ENCODE measurements at places on chromosomes 3 and 15. TPM values are rescaled to one million over a fixed set of nuclear protein-coding genes. Genes with fewer than 3 reads are reported as not detected.

DNA sequence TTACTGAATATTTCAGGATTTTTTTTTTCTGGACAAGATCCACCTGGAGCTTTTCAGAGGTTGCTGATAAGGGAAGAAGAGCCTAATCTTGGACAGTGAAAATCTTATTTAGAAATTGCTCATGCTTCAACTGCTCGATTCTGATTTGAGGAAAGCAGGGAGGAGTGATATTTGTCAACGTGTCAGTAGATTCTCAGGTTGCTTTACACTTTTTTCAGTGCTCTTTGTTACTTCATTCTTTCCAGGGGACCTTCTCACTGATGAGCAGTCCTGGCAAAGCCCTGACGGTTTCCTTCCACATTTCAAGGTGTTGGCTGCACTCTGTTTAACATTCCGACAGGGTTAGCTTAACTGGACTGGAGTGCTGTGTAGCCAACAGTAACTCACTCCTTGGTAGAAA is 24.1 kb upstream of the RARB start:
- DNase-seq, result no peak

DNA sequence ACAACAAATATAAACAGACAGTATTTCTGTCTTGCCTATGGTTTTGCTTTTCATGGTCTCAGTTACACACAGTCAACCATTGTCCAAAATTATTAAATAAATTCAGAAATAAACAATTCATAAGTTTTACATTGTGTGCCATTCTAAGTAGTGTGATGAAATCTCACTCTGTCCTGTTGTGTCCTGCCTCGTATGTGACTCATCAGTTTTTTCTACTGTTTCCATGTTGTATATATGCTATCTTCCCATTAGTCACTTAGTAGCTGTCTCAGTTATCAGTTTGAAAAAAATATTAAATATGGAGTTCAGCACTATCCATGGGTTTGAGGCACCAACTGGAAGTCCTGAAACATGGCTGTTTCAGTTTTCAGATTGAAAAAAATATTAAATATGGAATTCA is 282.4 kb upstream of the GRM7 start:
- DNase-seq, result no peak

DNA sequence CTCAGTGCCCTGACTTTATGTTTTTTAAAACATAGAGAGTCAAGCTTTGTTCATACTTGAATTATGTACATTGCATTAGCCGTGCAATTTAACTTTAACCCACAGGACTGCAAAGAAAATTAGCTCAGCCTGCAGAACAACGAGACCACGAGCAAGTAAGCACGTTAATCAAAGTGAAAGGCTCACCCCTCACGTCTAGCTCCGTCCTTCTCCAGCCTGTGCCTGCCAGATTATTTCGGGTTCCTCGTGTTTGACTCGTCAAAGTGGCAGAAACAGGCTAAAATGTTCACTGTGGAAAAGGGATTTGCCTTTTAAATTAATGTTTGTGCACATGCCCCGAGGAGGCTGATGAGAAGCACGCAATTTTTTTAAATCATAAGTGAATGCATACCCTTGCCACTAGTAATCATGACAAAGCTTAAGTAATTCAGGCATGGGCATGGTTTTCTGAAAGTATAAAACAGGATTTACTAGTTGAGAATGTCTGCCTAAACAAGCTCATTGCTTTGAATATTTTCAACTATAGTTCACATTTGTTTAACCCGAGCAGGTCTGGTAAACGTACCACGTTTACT is 15.3 kb downstream of the ZBTB38 start:
- no peak for DNase-seq

DNA sequence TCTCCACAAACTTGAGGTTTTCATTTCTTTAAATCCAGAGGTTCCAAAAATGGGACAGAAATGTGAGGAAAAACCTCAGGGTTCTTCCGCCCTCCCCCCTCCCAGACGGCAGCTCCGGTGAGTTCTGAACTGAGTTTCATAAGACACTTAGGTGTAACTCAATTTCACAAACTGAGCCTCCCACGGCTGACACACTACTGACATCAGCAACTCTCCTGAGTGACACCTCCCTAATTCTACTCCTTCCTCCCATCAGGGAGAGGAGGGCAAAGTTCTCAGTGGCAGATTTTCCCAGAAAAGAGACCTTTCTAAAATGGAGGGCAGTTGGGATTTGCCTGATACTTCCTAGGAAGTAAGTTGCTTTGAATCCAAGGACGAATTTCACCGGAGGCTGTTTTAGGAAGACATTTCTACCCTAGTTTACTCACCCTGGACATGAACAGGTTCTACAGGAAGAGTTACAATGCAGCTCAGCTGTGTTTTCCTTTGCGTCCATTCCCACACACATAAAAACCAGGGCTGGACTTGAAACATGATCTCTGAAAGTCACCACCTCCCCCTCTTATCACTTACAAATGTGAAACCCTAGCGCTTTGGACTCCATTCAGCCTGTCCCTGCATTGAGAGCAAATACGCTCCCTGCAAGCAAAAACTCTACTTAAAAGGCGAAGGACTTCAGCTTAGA is 78.1 kb upstream of the LMOD3 start:
- DNase-seq, result peak; percentile 39

- DNase-seq, result no peak
Observed at GRCh38 chr3:148455098-148455497, 242.6 kb upstream of the AGTR1 start.

DNA sequence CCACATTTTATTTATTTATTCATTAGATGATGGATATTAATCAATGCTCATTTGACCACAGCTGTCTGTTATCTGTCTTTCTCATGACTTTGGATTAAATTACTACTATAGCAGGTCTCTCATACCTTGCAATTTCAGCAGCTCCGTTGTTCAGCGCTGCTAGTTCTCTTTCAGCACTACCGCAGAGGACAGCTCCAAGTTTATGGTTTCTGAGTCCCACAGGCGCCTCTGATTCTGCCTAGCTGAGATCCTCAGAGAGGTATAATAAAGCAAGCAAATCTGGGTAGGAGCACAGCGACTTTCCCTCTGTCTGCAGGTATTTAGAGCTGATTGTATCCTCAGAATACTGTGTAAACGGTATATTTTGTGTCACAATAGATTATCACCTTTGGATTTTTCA is 204.9 kb downstream of the CNTN4 start:
- DNase-seq, result no peak

DNA sequence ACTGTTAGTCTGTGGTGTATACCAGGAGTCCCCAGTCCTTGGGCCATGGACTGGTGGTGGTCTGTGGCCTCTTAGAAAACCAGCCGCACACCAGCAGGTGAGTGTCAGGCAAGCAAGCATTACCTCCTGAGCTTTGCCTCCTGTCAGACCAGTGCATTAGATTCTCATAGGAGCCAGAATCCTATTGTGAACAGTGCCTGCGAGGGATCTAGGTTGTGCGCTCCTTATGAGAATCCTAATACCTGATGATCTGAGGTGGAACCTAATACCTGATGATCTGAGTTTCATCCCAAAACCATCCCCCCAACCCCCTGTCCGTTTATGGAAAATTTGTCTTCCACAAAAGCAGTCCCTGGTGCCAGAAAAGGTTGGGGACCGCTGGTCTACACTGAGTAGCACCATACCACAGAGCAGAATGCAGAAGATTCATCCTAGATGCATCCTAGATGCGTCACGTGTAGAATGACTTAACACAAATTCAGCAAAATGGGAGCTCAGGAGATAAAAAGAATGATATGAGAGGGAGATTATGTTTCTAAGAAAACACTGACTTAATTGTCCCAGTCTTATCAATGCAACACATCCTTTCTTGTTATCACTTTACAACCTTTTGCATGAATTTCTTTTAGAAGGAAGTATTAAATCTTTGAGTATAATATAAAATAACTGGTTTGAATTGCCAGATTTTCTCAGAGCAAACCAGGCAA is 28.5 kb downstream of the SELENOT start:
- DNase-seq, result no peak

DNA sequence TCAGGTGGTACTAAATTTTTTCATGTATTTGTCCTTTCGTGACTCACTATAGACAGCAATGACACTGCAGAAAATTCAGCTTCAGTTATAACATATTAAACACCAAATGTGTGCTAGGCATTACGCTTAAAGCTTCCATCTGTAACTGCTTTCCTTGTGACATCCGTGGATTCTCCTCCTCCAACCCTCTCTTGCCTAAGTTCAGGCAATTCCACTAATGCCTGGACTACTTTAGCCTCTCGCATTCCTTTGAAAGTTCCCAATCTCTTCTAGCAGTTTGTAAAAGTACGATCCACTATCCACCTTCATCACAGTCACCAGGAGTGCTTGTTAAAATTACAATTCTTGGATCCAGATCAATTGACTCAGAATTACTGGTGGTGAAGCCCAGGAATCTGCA is 17.7 kb downstream of the CCDC80 start:
- no peak for DNase-seq

- no peak for DNase-seq
Observed at GRCh38 chr3:156976933-156977332, 150.8 kb downstream of the LEKR1 start.

- no peak for DNase-seq
Observed at GRCh38 chr3:159832024-159832423, 156.6 kb upstream of the IL12A start.

- no peak for DNase-seq
Observed at GRCh38 chr3:38566215-38566528, 70.0 kb downstream of the EXOG start.

- no peak for DNase-seq
Observed at GRCh38 chr3:15164340-15164739, 41.7 kb upstream of the CAPN7 start.

GRCh38 chr3:183629546-183630301 is 5.7 kb upstream of the KLHL24 start:
- DNase-seq, result no peak

Gene U2SURP
- total RNA-seq, result 209 TPM

Gene AMT
- 0.42 TPM for total RNA-seq

Gene EAF1
- total RNA-seq, result 24.6 TPM

Gene CDCP1
- total RNA-seq, result 1.1 TPM

Gene STAG1
- total RNA-seq, result 44.6 TPM

Gene PAQR9
- total RNA-seq, result not detected

Gene LSAMP
- not detected for total RNA-seq

All from activated naive CD8-positive, alpha-beta T cell treated with anti-CD3 and anti-CD28 coated beads for 36 hours (primary cell).